ENCODE measurements at places on chromosomes 5 and 9. TPM values are rescaled to one million over a fixed set of nuclear protein-coding genes. Genes with fewer than 3 reads are reported as not detected.

Gene KCNV2
- total RNA-seq, result not detected

Gene SPAAR
- 8.0 TPM for total RNA-seq

- DNase-seq, result no peak
These were observed 1.6 kb downstream of the PKD2L2 start for GRCh38 chr5:137890845-137891244.

GRCh38 chr5:90690307-90690706, 131.7 kb downstream of the ADGRV1 start:
- no peak for DNase-seq

- DNase-seq, result no peak
These were observed 8.5 kb upstream of the RALGPS1 start for GRCh38 chr9:126906091-126906490.

Gene ACOT12
- total RNA-seq, result not detected

Gene FAM169A
- 7.9 TPM for total RNA-seq

DNA sequence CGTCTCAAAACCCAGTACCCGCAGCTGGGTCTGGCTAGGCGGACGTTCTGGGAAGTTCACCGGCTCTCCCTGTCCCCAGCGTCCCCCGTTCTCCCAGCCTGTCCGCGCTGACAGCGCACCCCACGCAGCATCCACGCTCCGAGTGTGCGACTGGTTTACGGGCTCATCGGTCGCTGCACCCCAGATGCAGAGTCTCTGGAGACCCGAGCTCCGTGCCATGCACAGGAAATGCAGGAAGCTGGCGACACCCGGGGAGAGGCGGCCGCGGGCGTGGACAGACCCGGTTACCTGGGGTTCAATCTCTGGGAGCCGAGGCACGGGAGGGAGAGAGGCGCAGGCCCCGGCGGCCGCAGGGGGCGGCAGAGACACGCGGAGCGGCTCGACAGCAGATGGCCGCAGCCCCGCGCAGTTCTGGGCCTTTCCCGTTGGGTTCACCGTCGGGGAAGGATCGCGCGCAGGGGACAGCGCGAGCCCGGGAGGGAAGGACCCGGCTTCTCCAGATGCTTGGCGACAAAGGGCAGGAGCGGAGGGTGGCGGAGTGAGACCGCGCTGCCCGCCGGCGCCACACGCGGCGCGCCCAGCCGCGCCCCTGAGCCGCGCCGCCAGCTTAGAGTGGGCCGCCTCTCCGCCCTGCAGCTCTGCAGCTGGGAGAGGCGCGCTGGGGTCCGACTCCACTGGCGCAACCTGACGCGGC, 558 bp downstream of the SHROOM1 start:
- peak; percentile 92 for DNase-seq

GRCh38 chr9:117821954-117822353, 117.8 kb downstream of the TLR4 start:
- no peak for DNase-seq

- DNase-seq, result peak; percentile 47
These were observed 2.7 kb downstream of the ASTN2 start for GRCh38 chr9:117412006-117412715.

Gene ENDOG
- 70.5 TPM for total RNA-seq

DNA sequence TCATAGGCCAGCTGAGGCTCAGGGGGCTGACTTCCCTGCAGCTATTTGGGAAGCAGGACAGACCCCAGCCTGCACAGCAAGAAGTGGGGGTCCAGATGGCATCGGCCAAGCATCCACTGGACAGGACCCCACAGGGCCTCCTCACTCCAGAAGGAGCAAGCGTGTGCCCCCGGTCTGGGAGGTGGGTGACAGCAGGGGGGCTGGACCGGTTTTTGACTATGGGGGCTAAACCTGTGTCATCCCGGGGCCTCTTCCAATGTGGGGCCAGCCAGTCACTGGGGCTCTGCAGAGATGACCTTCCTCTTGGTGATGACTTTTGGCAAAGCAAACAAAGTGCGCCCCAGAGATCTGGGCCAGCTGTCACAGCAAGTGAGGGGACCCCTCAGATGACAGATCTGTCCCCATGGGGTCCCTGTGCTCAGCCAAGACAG, 163.9 kb downstream of the OLFM1 start:
- no peak for DNase-seq

Gene MEIKIN
- total RNA-seq, result not detected

DNA sequence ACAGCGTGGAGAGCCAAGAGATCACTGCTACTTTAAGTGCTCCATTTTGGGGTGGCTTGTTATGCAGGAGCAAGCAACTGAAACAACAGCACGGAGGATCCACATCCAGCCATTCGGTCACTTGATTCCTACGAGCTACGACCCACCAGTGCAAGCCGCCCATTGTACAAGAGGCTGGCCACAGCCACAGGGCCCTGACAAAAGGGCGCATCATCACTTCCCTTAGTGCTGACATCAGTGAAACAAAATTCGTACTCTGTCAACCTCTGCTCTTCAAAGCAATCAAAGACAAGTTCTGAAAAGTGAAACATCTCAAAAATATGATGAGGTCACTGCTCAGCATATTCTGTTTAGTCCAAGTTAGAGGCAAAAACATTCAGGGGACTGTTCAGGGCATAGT, 168.4 kb downstream of the GADD45G start:
- DNase-seq, result peak; percentile 12
